ENCODE measurements at places on chromosomes 2 and 18. TPM values are rescaled to one million over a fixed set of nuclear protein-coding genes. Genes with fewer than 3 reads are reported as not detected.

DNA sequence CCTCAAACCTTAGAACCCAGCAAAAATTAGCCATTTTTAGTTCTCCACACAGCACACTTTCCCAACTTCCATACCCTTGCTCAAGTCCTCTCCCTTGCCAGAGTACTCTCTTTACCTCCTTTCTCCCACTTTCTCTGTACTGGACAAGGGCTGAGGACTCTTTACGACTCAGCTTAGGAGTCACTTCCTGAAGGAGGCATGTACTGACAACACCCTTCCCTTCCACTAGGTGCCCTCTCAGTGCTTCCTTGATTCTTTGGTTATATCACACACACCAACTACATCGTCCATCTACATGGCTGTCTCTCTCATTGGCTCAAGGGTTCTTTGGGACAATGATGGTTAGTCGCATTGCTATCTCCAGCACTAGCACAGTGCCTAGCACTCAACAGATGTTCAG lies 5.2 kb upstream of the C18orf63 start:
- DNase-seq = peak; percentile 65
- peaks cover 3% of the 10 kb centered on the region for H3K4me1 ChIP-seq
- H3K36me3 ChIP-seq = no peaks in the 10 kb centered on the region

DNA sequence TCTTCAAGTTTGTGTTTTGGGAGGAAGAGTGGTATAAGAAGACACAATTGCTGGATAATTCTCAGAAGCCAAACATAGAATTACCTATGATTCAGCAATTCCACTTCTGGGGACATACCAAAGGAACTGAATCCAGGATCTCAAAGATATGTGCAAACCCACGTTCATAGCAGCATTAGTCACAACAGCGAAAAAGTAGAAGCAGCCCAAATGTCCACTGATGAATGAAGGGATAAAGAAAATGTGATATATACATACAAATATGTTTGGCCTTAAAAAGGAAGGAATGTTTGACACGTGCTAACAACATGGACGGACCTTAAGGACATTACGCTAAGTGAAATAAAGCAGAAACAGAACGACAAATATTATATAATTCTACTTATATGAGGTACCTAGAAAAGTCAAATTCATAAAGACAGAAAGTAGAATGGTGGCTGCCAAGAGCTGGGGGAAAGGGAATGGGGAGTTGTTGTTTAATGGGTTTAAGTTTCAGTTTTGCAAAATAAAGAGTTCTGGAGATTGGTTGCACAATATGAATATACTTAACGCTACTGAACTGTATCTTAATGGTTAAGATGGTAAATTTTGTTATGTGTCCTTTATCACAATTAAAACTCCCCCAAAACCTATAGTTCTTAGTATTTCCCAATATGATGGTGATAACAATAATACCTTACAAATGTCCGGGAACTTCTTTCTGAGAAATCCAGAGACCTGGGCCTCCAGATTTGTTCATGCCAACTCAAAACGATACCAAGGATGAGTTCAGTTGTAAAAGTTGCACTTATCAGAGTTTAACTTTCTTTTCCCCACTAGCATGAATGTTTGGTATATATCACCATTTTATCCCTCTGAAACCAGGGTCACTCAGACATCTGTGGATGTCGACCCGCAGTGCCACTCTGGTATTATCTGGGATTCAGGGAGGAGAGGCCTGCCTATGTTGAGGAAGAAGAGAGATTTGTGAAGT lies 33.7 kb upstream of the WIPF1 start:
- no peak for DNase-seq
- peaks cover 52% of the 10 kb centered on the region for H3K36me3 ChIP-seq

- H3K27me3 ChIP-seq = no peaks in the 10 kb centered on the region
- H3K27ac ChIP-seq = no peak overlapping the region
- H3K4me1 ChIP-seq = peaks cover 60% of the 10 kb centered on the region
- no peak overlapping the region for H3K4me3 ChIP-seq
These were observed 121.5 kb downstream of the LPIN1 start for GRCh38 chr2:11867926-11868325.

DNA sequence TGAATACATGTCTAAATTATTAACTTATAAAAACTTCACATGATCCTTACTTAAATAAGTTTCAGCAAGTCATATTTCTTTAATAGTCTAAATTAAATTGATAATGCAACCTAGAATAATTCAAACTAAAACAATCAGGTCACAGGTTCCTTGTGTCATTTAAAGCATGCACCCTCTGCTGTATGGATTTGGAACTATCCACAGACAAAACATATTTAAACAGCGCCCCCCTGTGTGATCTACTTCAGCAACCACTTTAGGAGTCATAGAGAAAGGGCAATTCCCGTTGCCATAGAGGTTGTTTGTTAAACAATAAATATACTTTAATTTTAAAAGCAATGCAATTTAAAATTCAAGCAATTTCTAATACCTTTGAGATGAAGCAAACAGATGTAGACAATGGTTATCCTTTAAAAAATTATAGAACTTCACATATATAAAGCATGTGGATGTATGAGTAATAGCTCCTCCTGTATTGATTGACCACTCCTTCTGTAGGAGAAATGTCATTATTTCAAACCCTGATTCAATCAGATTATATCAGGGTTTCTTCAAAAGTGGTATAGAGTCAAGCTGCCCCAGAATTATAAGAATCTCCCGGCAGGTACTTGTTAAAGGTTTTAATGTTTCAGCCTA lies 21.2 kb downstream of the GRB14 start:
- no peaks in the 10 kb centered on the region for H3K4me1 ChIP-seq
- H3K36me3 ChIP-seq = no peaks in the 10 kb centered on the region

- H3K4me3 ChIP-seq = no peak overlapping the region
- no peaks in the 10 kb centered on the region for H3K36me3 ChIP-seq
- H3K27ac ChIP-seq = no peak overlapping the region
These were observed 46.9 kb upstream of the LAMA1 start for GRCh38 chr18:7164323-7165004.

DNA sequence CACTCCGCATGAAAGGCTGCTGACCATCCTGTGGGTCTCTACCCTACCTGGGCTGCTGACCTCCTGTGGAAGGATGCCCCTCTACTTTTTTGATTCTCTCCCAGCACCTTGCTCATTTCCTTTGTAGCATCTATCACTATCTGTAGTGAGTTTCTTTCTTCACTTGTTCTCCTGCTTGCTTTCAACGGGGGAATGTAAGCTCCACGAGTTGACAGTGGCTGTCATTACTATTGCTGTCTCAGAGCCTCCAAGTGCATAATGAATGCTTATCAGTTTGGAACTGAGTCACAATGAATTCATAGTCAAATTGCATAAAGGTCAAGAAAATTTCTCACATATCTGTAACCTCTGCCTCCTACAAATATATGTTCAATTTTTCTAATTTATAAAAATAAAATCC lies 477.7 kb downstream of the PLCL1 start:
- H3K36me3 ChIP-seq = no peaks in the 10 kb centered on the region
- H3K27me3 ChIP-seq = no peaks in the 10 kb centered on the region
- no peak for DNase-seq
- H3K27ac ChIP-seq = no peak overlapping the region
- no peaks in the 10 kb centered on the region for H3K4me1 ChIP-seq

- no peak for DNase-seq
- H3K4me1 ChIP-seq = peaks cover 5% of the 10 kb centered on the region
- no peak overlapping the region for H3K27ac ChIP-seq
- H3K36me3 ChIP-seq = no peaks in the 10 kb centered on the region
- peaks cover 3% of the 10 kb centered on the region for H3K27me3 ChIP-seq
- H3K4me3 ChIP-seq = no peak overlapping the region
These were observed 31.8 kb downstream of the TBC1D8 start for GRCh38 chr2:101119431-101119830.

DNA sequence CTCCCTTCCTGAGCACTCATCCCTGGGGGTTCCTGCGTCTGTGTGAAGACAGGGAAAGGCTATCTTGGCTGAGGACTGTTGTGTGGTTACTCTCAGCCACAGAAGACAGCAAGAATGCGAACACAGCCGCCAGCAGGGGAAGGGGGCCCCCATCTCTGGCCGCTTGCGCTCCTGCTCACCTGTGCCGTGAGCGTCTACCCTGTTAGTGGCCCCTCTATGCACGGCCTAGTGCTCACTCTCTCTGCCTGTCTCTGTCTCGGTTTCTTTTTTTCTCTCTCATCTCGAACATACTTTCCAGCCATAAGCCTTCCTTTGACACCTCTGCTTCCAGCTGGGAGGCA lies 206.7 kb upstream of the APCDD1 start:
- no peak for DNase-seq
- no peaks in the 10 kb centered on the region for H3K36me3 ChIP-seq
- H3K27ac ChIP-seq = no peak overlapping the region
- peaks cover 3% of the 10 kb centered on the region for H3K4me1 ChIP-seq
- no peak overlapping the region for H3K4me3 ChIP-seq

- no peak overlapping the region for H3K4me3 ChIP-seq
- no peaks in the 10 kb centered on the region for H3K36me3 ChIP-seq
- no peak overlapping the region for H3K27ac ChIP-seq
- H3K4me1 ChIP-seq = no peaks in the 10 kb centered on the region
- no peaks in the 10 kb centered on the region for H3K27me3 ChIP-seq
These were observed 83.5 kb downstream of the NCKAP5 start for GRCh38 chr2:133484784-133485183.

DNA sequence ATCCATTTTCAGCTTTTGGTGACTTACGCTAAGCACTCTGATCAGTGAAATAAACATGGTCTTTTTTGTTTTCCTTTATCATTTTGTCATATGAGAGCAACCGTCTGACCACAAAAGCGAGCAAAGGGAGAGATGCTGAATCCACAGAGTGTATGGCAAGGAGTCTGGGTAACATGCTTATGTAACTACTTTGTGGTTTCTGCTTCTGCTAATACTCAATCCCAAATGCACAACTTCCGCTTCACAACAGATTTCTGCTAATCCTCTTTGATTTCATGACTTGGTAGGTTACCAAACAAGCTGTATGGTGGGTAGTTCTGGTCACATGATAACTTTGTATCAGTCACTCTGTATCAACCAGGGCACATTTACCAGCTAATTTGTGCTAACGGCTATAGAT lies 908.4 kb upstream of the CRIM1 start:
- no peaks in the 10 kb centered on the region for H3K27me3 ChIP-seq
- no peak overlapping the region for H3K27ac ChIP-seq

DNA sequence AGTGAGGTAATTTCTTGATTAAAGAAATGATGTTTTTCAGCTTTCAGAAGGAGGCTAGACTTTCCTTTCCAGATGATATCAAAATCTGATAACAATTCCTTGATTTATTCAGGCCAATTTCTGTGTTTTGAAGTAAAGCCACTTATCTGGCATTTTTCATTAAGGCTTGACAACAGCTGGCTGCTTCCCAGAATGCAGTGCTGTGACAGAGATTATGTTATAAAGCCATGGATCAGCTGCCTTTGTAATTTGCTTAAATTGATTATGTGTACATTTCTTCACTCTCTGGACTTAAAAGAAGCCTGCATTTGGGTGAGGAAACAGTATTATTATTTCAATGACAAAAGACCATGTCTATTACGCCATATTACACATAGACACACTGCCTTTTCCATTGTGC lies 136.0 kb downstream of the PLCL1 start:
- H3K36me3 ChIP-seq = no peaks in the 10 kb centered on the region
- no peak overlapping the region for H3K4me3 ChIP-seq
- DNase-seq = no peak
- no peaks in the 10 kb centered on the region for H3K4me1 ChIP-seq

DNA sequence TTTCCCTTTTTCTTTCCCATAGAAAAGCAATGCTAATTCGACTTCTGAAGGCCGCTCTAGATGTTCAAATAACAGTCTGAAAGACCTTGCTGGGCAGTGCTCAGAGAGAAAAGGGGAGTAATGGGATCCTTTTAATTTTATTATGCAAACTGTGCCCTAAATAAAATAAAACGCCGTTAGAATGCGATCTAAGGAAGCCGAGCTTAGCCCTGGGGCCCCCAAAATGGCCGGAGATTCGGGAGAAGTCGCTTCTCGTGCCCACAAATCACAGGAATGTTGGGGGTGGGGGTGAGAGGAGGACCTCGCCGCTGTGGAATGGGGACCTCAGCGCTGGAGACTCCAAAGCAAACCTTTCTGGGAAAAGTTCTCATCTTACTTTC lies 8.4 kb upstream of the POU3F3 start:
- H3K4me3 ChIP-seq = no peak overlapping the region
- H3K4me1 ChIP-seq = peaks cover 46% of the 10 kb centered on the region
- H3K36me3 ChIP-seq = no peaks in the 10 kb centered on the region
- no peak overlapping the region for H3K27ac ChIP-seq
- DNase-seq = no peak
- H3K27me3 ChIP-seq = no peaks in the 10 kb centered on the region

DNA sequence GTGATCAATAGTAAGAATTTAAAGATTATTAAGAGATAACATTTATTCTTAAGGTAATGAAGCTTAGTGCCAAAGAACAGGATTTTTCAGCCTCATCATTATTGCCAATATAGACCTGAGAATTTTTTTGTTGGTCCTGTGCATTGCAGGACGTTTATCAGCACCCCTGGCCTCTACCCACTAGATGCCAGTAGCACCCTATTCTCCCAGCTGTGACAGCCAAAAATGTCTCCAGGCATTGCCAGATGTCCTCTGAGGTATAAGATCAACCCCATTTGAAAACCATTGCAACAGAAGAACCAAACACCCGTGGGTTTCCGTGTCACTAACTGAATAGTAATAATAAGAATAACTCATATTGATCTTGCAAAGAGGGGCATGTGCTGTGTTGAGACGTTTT lies 700.0 kb upstream of the SOX11 start:
- no peaks in the 10 kb centered on the region for H3K27me3 ChIP-seq
- no peaks in the 10 kb centered on the region for H3K36me3 ChIP-seq
- no peak for DNase-seq
- H3K4me1 ChIP-seq = no peaks in the 10 kb centered on the region
- H3K27ac ChIP-seq = no peak overlapping the region
- H3K4me3 ChIP-seq = no peak overlapping the region

DNA sequence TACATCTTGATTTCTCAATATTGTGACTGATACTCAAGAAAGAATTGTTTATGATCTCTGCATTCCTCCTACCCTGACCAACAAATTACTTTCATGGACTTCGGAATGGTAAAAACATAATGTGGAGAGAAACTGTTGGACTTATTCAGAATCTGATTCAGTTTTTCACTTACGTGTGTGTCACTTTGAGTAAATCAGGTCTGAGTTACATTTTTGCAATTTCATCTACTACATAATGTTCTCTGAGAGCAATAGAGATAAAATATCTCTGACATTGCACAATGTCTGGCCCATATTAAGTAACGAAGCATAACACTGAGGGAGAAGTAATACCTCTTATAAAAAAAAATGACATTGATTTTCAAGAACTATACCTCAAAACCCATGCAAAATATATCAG lies 1337.9 kb upstream of the CHAC2 start:
- H3K27me3 ChIP-seq = no peaks in the 10 kb centered on the region
- no peak overlapping the region for H3K27ac ChIP-seq
- H3K4me1 ChIP-seq = no peaks in the 10 kb centered on the region
- DNase-seq = no peak

- peaks cover 23% of the 10 kb centered on the region for H3K4me1 ChIP-seq
- no peak overlapping the region for H3K27ac ChIP-seq
- DNase-seq = no peak
- no peak overlapping the region for H3K4me3 ChIP-seq
- H3K36me3 ChIP-seq = peaks cover 35% of the 10 kb centered on the region
These were observed 28.8 kb downstream of the NEMP2 start for GRCh38 chr2:190505696-190506095.

GRCh38 chr2:128545085-128545484 lies 226.4 kb upstream of the HS6ST1 start:
- no peaks in the 10 kb centered on the region for H3K27me3 ChIP-seq
- DNase-seq = no peak
- H3K27ac ChIP-seq = no peak overlapping the region
- H3K36me3 ChIP-seq = no peaks in the 10 kb centered on the region
- H3K4me1 ChIP-seq = no peaks in the 10 kb centered on the region

SCN7A gene
- total RNA-seq = not detected

PSMA8 gene
- total RNA-seq = 1.0 TPM

ASB18 gene
- total RNA-seq = not detected

POTEI gene
- total RNA-seq = not detected

CD28 gene
- total RNA-seq = 0.10 TPM

GLB1L gene
- 4.1 TPM for total RNA-seq

HIBCH gene
- 30.2 TPM for total RNA-seq

TEKT4 gene
- total RNA-seq = not detected

CHST10 gene
- total RNA-seq = 9.9 TPM

Measured in B cell (primary cell).